ENCODE measurements at places on chromosomes 12 and 14.

- DNase-seq, result no peak
Observed at GRCh38 chr14:75987201-75987970, 1.8 kb downstream of the IFT43 start.

GRCh38 chr14:25048170-25049016 lies 1.6 kb downstream of the STXBP6 start:
- DNase-seq, result no peak

GRCh38 chr12:27898022-27898421 lies 74.5 kb downstream of the PTHLH start:
- DNase-seq, result no peak

- DNase-seq, result no peak
Observed at GRCh38 chr12:117100851-117101673, 1.8 kb upstream of the TESC start.

DNA sequence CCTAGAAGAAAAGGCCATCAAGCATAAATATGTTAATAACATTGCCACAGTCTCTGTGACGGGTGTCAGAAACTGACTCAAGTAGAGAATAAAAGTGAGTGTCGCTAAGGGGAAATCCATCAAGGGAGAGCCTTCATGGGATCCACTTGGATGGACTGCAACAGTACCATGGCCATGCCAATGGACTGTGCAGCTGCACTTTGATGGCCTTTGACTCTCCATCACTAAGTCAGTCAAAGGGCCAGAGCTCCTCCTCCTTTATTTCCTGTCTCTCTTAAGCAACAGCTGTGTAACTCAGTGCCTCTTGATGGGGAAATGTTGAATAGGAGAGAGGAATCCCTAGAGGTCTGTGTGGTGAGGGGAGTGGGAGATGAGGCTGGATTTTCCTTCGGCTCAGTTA lies 335.2 kb downstream of the BMP4 start:
- no peak for DNase-seq

DNA sequence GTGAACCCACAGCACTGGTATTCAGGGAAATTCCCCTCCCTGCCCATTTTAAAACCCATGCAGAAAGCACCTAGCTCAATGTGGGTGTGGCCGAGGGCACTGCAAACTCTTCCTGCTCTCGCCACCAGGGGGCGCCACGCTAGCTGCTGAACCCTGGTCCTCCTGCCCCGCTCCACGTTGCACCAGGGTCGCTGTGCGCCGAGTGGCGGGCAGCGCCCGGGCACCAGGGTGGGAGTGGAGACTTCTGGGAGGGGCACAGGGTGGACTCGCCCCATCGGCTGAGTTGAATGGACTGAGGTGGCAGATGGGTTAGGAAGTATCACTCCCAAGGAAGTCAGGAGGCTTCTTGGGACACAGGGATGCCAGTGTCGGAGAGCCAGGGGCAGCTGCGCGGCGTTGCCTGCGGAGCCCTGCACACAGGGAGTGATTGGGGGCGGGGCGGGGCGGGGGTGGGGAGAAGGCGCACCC lies 48.1 kb upstream of the BCL11B start:
- peak; percentile 49 for DNase-seq

DNA sequence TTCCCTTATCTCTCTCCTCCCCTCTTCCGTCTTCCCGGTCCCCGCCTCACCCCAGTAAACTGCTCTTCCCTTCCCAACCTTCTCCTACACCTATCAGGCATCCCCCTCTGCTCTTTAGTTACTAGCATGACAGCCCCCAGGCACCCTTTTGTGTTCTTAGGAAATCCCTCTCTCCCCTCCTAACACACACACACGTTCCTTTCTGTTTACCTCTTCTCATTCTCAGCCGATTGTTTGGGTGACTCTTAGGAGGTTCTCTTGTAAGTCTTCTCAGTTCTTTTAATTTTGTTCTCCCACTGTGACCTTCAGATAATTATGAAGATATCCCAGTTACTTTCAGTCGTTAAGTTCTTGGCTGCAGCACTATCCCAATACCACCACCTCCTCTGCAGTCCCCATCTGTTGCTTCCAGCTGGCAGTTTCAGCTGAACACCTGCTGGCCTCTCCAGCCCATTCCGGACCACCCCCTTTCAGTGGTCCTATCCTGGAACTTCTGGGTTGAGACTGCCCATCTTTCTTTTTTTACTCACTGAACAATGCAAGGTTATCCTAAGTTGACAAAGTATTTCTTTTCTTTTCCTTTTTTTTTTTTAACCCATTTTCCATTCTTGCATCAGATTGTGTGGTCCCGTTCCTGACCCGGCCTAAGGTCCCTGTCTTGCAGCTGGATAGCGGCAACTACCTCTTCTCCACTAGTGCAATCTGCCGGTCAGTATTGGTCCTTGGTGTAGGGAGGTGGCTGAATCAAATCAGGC lies 711 bp downstream of the MARS1 start:
- no peak for DNase-seq

DNA sequence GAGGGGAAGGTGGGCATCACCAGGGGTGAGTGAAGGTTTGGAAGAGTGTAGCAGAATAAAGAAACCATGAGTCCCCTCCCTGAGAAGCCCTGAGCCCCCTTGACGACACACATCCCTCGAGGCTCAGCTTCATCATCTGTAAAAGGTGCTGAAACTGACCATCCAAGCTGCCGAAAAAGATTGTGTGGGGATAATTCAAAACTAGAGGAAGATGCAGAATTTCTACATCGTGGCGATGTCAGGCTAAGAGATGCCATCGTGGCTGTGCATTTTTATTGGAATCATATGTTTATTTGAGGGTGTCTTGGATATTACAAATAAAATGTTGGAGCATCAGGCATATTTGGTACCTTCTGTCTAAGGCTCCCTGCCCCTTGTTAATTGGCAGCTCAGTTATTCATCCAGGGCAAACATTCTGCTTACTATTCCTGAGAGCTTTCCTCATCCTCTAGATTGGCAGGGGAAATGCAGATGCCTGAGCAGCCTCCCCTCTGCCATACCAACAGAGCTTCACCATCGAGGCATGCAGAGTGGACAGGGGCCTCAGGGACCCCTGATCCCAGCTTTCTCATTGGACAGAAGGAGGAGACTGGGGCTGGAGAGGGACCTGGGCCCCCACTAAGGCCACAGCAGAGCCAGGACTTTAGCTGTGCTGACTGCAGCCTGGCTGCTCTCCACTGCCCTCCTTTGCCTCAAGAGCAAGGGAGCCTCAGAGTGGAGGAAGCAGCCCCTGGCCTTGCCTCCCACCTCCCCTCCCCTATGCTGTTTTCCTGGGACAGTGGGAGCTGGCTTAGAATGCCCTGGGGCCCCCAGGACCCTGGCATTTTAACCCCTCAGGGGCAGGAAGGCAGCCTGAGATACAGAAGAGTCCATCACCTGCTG lies 7.0 kb downstream of the SERPINA1 start:
- DNase-seq, result no peak

All from NCI-H1105 (cell line).